ENCODE measurements at places on chromosomes 11 and 22.

GRCh38 chr11:79335681-79336080 lies 105.1 kb downstream of the TENM4 start:
- no peak for DNase-seq

DNA sequence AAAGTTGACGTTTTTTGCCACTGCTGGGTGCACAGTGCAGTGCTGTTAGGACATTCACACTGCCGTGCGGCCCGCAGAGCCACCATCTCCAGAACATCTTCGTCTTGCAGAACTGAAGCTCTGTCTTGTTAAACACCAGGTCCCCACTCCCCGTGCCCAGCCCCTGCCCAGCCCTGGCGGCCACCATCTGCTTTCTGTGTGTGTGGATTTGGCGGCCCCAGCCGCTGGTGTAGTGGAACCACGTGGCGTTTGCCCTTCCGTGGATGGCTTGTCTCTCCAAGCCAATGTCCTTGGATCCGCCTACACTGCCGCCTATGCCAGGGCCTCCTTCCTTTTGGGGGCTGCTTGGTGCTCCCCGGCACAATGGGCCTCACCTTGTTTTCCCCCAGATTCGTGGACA lies 8.2 kb upstream of the MUC5AC start:
- no peak for DNase-seq

- DNase-seq: no peak
Observed at GRCh38 chr11:33898957-33899356, 7.1 kb upstream of the LMO2 start.

GRCh38 chr11:133887692-133888332 lies 42.5 kb upstream of the SPATA19 start:
- DNase-seq: no peak

DNA sequence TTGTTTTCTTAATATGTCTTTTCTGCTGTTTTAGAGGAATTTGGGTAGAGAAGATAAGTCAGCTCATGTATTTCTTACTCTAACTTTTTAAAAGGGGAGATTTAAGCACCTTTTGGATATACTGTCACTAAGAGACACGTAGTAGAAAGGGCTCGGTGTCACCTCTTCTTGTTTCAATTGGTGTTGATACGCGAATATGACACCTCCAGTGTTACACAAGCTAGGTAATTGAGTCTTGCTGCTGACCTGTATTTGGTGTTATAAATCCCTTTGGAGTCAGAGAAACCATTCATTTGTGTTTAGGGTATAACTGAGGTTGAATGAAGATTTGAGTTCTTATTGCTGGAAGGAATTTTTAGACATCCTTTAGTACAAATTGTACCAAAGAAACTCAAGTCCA lies 25.6 kb downstream of the FAR1 start:
- no peak for DNase-seq
